ENCODE measurements at places on chromosomes 12 and 14.

- DNase-seq, result no peak
Measured at GRCh38 chr12:70002097-70002911, 177.3 kb downstream of the MYRFL start.

- DNase-seq, result no peak
Measured at GRCh38 chr14:86420131-86420530, 890.2 kb downstream of the FLRT2 start.

GRCh38 chr14:48857366-48857765, 728.8 kb downstream of the RPS29 start:
- DNase-seq, result no peak

GRCh38 chr12:5272018-5272785, 159.7 kb upstream of the NTF3 start:
- DNase-seq, result no peak

- DNase-seq, result no peak
Measured at GRCh38 chr12:107903341-107904061, 129.0 kb downstream of the ASCL4 start.

All from left renal cortex interstitium (tissue), 4 donors.